ENCODE measurements at places on chromosomes 3 and 15.

- H3K27ac ChIP-seq: no peak overlapping the region
- H3K4me1 ChIP-seq: no peaks in the 10 kb centered on the region
- no peak overlapping the region for H3K4me3 ChIP-seq
Observed at GRCh38 chr3:175077216-175077615, 218.1 kb downstream of the NAALADL2 start.

GRCh38 chr3:149215515-149215914, 6.1 kb downstream of the CP start:
- H3K36me3 ChIP-seq: no peaks in the 10 kb centered on the region
- H3K27ac ChIP-seq: no peak overlapping the region
- DNase-seq: no peak
- no peaks in the 10 kb centered on the region for H3K4me1 ChIP-seq

DNA sequence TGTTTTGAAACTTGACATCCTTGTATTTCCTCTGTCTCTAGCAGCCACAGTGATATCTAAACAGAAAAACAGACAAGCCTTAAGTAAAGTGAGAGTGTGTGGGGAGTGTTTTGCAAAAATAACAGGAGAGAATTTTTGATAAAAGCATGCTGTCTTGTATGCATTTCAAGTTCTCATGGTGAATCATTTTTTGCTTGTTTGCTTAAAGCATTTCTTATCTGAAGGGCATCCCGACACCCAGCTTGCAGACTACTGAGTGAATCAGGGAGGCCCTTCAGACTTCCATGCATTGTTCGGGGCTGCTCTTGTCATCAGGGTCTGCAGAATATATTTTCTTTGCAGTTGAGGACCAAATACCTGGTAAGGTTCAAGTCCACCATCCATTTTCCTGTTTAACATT, 8.5 kb downstream of the CGNL1 start:
- no peak for DNase-seq
- no peak overlapping the region for H3K4me3 ChIP-seq
- H3K27ac ChIP-seq: no peak overlapping the region
- H3K4me1 ChIP-seq: peaks cover 78% of the 10 kb centered on the region
- H3K36me3 ChIP-seq: peaks cover 37% of the 10 kb centered on the region

GRCh38 chr15:99492716-99493115, 73.1 kb upstream of the MEF2A start:
- no peak overlapping the region for H3K4me3 ChIP-seq
- no peak overlapping the region for H3K27ac ChIP-seq
- peaks cover 6% of the 10 kb centered on the region for H3K27me3 ChIP-seq
- DNase-seq: no peak

GRCh38 chr3:154954757-154955156, 125.4 kb upstream of the MME start:
- no peaks in the 10 kb centered on the region for H3K4me1 ChIP-seq
- no peak overlapping the region for H3K4me3 ChIP-seq
- DNase-seq: no peak
- H3K27me3 ChIP-seq: no peaks in the 10 kb centered on the region

DNA sequence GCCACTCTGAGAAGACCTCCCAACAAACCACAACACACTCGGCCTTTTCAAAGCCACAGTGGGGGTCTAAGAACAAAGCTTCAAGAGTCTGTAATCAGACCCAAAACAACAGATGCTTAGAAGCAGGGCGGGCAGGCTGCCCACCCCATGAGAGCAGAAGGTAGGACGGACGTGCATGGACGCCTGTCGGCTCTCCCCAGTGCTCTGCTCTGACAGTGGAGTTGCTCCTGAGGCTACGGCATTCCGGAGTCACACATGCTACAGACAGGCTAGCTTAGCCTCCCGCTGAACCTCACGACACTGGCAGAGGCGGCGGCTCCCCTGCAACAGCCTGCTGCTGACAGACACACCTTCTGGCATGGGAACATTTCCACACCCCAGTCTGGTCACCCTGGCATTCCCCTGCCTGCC, 33.5 kb downstream of the SLCO2A1 start:
- DNase-seq: no peak
- H3K27ac ChIP-seq: no peak overlapping the region
- H3K36me3 ChIP-seq: no peaks in the 10 kb centered on the region

GRCh38 chr3:195147649-195148080, 123.3 kb downstream of the XXYLT1 start:
- peaks cover 3% of the 10 kb centered on the region for H3K36me3 ChIP-seq
- H3K4me1 ChIP-seq: peaks cover 56% of the 10 kb centered on the region
- H3K4me3 ChIP-seq: no peak overlapping the region
- H3K27me3 ChIP-seq: peaks cover 7% of the 10 kb centered on the region
- DNase-seq: no peak

DNA sequence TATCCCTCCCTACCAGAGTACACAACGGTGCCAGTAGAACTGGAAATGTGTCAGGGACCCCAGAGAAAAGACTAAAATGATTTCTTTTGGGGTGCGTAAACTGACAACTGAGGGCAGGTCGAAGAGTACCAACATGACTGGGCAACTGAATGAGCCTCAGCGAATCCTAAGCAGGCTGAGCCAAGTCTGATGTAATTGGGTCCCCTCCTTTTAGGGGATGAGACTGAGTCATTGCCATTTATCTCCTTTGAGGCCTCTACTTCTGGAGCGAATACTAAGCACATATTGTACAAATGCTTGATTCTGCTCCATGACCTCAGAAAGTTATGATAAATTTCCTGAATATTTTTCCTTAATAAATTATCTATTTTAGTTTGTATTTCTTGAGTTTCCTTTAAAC, 17.3 kb upstream of the GPR156 start:
- no peaks in the 10 kb centered on the region for H3K36me3 ChIP-seq
- H3K4me3 ChIP-seq: no peak overlapping the region
- DNase-seq: no peak
- H3K4me1 ChIP-seq: no peaks in the 10 kb centered on the region
- no peak overlapping the region for H3K27ac ChIP-seq

DNA sequence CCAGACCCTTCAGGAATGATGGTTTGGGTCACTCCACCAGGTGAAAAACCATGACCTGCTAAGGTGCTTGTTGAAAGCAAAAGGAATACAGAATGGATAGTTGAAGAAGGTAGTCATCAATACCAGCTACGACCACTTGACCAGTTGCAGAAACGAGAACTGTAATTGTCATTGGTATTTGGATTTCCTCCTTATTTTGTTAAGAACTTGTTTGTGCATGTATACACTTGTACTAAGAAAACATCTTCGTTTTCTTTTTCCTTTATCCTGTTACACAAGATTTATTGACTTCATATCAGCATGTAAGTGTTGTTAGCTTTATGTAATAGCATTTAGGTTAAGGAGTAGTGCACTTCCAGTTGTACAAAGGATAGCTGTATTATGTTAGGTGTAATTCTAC, 261.8 kb downstream of the MCTP2 start:
- H3K27ac ChIP-seq: no peak overlapping the region
- H3K36me3 ChIP-seq: no peaks in the 10 kb centered on the region
- no peaks in the 10 kb centered on the region for H3K4me1 ChIP-seq
- H3K27me3 ChIP-seq: no peaks in the 10 kb centered on the region

- peaks cover 8% of the 10 kb centered on the region for H3K36me3 ChIP-seq
- H3K27ac ChIP-seq: no peak overlapping the region
- no peak overlapping the region for H3K4me3 ChIP-seq
Observed at GRCh38 chr3:184822654-184823053, 10.7 kb downstream of the VPS8 start.

GRCh38 chr3:54564374-54564925, 363.4 kb downstream of the LRTM1 start:
- no peaks in the 10 kb centered on the region for H3K4me1 ChIP-seq
- no peak overlapping the region for H3K27ac ChIP-seq
- no peak overlapping the region for H3K4me3 ChIP-seq
- H3K27me3 ChIP-seq: no peaks in the 10 kb centered on the region
- H3K36me3 ChIP-seq: no peaks in the 10 kb centered on the region
- DNase-seq: no peak

DNA sequence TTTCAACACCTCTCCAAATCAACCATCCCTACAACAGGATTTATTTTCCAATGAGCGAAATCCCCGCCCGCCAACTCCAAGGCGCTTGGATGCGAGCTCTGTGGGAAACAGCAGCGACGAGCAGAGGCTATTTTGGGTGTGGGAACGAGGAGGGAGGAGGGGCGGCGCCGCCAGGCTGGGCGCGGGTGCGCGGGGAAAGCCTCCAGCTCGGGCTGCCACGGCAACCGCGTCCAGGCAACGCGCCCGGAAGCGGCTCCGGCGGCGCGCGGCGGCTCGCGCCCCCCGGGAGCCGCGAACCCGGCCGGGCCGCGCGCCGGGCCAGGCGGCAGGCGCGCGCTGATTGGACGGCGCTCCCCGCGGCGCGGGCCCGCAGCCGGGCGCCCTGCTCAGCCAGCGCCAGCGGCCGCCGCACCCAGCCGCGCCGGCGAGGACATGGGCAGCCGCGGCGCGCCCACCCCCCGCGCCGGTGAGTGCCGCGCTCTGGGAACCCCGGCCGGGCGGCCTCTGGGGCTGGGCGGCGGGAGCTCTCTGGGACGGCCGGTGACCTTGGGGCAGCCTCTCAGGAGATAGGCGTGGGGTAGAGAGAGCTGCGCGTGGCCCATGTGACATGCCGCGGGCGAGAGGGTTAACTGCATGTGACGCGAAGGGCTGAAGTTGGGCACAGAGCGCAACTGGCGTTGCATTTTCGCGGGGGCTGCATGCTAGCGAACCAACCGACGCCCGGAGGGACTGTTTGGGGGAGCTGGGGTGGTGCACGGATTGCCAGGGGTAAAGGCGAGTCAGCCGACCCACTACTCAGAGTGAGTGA, at the start of gene FAM81A:
TSS of gene FAM81A (plus strand) at position 370 of the 808 bp plus-strand sequence. CDS start 20,441 bp downstream, outside the sequence.
- no peaks in the 10 kb centered on the region for H3K36me3 ChIP-seq
- peaks cover 10% of the 10 kb centered on the region for H3K4me1 ChIP-seq
- peak within 1 kb of the TSS; percentile 91 for H3K4me3 ChIP-seq
- DNase-seq: peak; percentile 62
- H3K27ac ChIP-seq: no peak within 1 kb of the TSS
- H3K27me3 ChIP-seq: peaks cover 21% of the 10 kb centered on the region

DNA sequence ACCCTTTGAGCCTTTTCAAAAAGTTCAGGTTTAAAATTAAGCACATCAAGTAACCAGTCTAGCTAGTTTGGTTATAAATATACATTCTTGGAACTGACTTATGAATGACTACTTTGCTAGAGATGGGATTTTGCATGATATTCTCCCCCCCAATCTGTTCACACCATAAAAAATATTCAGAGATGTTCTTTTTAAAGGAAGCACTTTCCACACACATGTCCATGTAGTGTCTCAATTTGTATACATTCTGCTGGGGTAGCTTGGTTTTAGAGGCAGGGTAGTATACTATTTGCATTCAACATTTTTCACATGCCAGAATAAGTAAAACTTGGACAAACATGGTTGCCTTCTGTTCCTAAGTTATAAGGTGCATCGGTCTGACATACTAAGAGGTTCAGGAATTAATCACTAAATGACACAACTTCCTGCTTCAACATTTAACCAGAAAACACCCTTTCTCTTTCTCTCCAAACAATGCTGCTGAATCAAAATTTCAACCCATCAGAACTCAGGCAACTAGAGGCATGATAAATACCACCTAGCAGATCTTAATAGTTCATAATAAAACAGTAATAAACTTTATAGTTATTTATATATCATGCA, 57.0 kb downstream of the SUMF1 start:
- H3K27ac ChIP-seq: no peak overlapping the region
- H3K4me3 ChIP-seq: no peak overlapping the region
- DNase-seq: no peak
- no peaks in the 10 kb centered on the region for H3K27me3 ChIP-seq

- peaks cover 42% of the 10 kb centered on the region for H3K4me1 ChIP-seq
- H3K27ac ChIP-seq: peak overlapping the region; percentile 88
- H3K27me3 ChIP-seq: peaks cover 56% of the 10 kb centered on the region
- H3K36me3 ChIP-seq: peaks cover 48% of the 10 kb centered on the region
- no peak for DNase-seq
Observed at GRCh38 chr3:129554356-129555152, 11.6 kb downstream of the H1-8 start.

- H3K27me3 ChIP-seq: peaks cover 9% of the 10 kb centered on the region
- no peak overlapping the region for H3K27ac ChIP-seq
- DNase-seq: no peak
- H3K4me3 ChIP-seq: peak overlapping the region; percentile 79
- H3K4me1 ChIP-seq: peaks cover 19% of the 10 kb centered on the region
Observed at GRCh38 chr3:112084980-112085705, 1.0 kb upstream of the C3orf52 start.

- DNase-seq: no peak
- H3K4me1 ChIP-seq: no peaks in the 10 kb centered on the region
- no peak overlapping the region for H3K27ac ChIP-seq
- H3K36me3 ChIP-seq: no peaks in the 10 kb centered on the region
- no peaks in the 10 kb centered on the region for H3K27me3 ChIP-seq
Observed at GRCh38 chr3:100825574-100825973, 116.3 kb downstream of the TFG start.

GRCh38 chr3:94420931-94421330, 358.1 kb downstream of the NSUN3 start:
- H3K27ac ChIP-seq: no peak overlapping the region
- peaks cover 3% of the 10 kb centered on the region for H3K27me3 ChIP-seq
- H3K4me1 ChIP-seq: no peaks in the 10 kb centered on the region
- no peak overlapping the region for H3K4me3 ChIP-seq
- no peak for DNase-seq

DNA sequence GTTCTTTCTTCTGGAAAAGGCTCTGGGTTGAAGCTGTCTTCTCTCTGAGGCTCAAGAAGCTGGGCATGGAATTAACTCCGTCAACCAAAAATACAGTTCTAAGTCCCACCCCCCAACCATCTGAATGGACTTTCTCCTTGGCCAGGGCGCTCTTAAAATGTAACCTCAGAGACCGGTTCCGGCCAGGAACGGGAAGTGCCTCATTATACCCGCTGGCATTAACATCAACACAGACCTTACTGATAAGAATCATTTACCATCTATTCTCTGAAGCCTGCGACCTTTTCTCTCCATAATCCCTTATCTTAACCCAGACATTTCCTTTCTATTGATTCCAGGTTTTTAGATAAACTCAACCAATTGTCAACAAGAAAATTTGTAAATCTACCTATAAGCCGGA, 64.7 kb downstream of the ATP1B3 start:
- H3K36me3 ChIP-seq: no peaks in the 10 kb centered on the region
- H3K27ac ChIP-seq: no peak overlapping the region
- DNase-seq: no peak
- peaks cover 19% of the 10 kb centered on the region for H3K4me1 ChIP-seq

- H3K36me3 ChIP-seq: no peaks in the 10 kb centered on the region
- DNase-seq: no peak
- peaks cover 2% of the 10 kb centered on the region for H3K27me3 ChIP-seq
- H3K27ac ChIP-seq: no peak overlapping the region
- no peak overlapping the region for H3K4me3 ChIP-seq
- no peaks in the 10 kb centered on the region for H3K4me1 ChIP-seq
Observed at GRCh38 chr15:57861815-57862586, 155.5 kb downstream of the POLR2M start.

DNA sequence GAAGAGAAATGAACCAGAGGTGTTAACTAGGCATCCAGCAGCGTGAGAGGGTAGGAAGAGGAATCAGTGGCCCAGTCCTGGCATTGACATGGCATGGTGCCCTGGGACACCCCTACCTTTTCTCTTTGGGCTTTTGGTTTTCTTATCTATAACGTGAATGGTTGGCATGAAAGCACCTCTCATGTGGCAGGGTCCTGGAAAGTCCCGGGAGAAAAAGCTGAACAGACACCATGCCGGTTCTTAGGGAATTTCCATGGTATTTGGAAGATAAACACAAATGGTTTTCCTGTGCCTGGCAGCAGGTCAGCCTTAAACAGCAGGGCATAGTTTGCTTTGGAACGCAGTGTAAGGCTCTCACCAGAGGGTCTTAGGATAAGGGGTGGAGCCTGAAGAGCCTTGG, 15.4 kb downstream of the ARNT2 start:
- H3K27ac ChIP-seq: no peak overlapping the region
- no peaks in the 10 kb centered on the region for H3K27me3 ChIP-seq
- no peak overlapping the region for H3K4me3 ChIP-seq
- no peaks in the 10 kb centered on the region for H3K36me3 ChIP-seq
- no peaks in the 10 kb centered on the region for H3K4me1 ChIP-seq
